Activated CD4-positive, alpha-beta memory T cell treated with anti-CD3 and anti-CD28 coated beads for 36 hours (primary cell): ENCODE measurements at places on chromosomes 6 and 20. TPM values are rescaled to one million over a fixed set of nuclear protein-coding genes. Genes with fewer than 3 reads are reported as not detected.

Gene RANBP9
- 63.7 TPM for total RNA-seq

DNA sequence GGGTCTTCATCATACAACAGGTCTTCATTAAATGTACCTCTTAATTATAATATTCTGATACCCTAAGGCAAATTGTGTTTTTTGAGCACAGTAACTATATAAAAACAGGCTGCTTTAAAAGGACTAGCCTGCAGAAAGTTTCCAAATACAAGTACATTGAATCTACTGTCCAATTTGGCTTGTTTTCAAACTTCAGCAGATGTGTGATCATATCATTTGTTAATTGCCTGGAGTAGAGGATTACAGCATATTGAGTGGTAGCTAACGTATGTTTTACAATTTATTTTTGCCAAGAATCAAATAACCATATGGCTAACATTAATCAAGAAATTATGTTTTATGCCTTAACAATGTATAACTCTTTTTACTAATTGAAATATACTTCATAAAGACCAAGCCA lies 12.6 kb downstream of the TINAG start:
- no peak for DNase-seq

DNA sequence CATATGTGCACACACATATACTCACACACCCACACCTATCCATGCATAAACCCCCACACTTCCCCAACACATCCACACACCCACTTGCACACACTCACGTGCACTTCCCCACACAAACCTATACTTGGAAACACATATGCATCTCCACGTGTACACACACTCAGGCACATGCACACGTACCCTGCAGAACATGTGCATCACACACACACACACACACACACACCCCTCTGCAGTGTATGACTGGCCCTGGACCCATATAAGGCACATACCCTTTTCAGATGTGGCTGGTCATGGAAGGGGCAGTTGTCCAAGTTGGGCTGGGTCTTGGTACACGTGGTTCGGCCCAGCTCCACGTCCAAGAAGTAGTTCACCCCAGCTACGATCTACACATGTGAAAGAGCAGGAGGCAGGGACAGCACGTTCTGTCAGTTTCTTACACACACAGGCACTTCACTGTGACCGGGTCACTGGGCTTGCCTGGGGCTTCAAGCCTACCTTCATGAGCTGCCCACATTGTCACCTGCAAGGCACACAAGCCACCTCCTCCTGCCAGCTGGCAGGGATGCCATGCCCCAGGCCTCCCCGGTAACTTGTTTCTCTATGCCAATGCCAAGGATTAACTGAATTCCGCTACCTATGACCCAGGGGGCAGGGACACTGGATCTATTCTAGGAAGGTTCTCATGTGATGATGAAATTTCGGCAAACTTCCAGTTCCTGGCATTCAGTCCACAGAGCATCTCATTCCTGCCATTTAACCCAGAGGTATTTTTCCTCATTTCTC lies 2.6 kb downstream of the CST3 start:
- no peak for DNase-seq

Gene ZNF165
- 3.7 TPM for total RNA-seq

Gene STMND1
- not detected for total RNA-seq

Gene SLC17A3
- 0.43 TPM for total RNA-seq

GRCh38 chr6:63926258-63926780 lies 290.7 kb downstream of the PHF3 start:
- no peak for DNase-seq

- DNase-seq, result no peak
Observed at GRCh38 chr20:2132461-2132901, 30.9 kb downstream of the STK35 start.

- no peak for DNase-seq
Observed at GRCh38 chr20:6302041-6302440, 179.2 kb upstream of the FERMT1 start.

- DNase-seq, result no peak
Observed at GRCh38 chr6:92559003-92559402, 860.4 kb downstream of the EPHA7 start.

Gene TFAP2A
- not detected for total RNA-seq

Gene RSPO3
- not detected for total RNA-seq

- no peak for DNase-seq
Observed at GRCh38 chr6:125095580-125096301, 57.8 kb upstream of the TPD52L1 start.

- DNase-seq, result no peak
Observed at GRCh38 chr20:48197066-48197465, 411.8 kb upstream of the SULF2 start.

Gene HS3ST5
- not detected for total RNA-seq

DNA sequence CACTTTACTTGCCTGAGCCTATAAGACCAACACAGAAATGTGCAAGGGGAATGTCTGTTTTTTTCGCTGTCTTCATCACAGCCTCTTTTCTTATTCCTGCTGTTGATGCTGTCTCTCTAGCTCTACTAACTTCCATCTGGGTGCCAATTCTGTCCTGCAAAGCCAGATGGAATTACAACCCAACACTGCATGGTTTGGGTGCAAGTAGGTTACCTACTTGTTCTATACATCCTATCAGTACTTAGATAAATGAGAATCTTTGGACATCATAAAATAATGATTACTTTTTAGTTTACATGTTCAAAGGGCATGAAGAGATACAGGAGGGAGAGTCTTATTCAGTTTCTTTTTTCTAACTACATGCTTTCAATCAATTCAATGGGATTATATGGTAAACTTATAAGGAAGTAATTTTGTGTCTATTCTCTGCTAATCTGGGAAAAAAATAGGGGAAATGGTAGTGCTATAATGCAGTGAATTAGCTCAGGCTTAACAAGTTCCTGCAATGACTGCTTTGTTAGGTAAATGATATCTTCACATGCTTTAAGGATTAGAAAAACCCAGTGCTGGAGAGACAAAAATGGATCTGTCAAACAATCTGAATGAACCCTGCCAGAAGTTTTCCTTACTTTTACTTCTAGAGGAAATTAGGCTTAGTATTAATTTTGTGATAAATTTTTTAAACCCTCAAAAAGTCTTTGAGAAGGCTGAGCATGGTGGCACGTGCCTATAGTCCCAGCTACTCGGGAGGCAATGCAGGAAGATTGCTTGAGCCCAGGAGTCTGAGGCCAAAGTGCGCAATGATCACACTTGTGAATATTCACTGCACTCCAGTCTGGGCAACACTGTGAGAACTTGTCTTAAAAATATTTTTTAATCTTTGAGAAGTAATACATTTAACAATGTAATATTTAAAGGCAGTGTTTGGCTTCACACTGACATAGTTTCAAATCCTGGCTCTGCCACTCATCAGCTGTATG lies 86.5 kb upstream of the E2F3 start:
- no peak for DNase-seq

DNA sequence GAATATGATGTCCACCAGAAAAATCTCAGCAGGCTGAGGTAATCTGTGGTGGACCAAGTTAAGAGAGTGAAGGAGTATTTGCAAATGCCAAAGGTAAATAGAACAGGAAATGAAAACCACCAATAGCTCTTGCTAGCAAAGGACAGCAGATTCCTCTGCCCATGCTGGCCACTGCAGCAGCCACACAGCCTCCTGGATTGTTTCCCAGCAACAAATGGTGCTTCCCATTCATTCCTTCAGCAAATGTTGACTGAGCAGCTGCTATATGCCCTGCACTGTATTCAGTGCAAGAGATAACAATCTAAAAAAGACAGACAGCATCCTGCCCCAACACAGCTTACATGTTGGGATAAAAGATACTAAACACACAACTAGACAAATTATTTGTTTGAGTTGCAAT lies 11.0 kb downstream of the ROS1 start:
- DNase-seq, result no peak

DNA sequence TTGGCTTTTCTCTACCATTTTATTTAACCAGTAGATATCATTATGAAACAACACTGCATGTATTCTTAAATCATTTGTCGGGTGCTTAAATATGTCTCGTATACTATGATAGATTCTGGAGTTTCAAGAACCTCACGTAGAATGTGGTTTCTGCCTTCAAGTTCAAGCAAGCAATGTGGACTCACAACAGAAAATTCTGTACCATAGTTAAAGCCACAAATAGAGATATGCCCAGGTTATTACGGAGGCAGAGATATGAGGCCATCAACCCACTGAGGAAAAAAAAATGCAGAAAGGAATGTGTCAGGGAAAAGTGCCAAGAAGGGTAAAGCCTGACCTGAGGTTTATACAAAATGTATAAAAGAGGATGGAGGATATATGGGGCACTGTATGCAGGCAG lies 109.9 kb downstream of the GFRAL start:
- no peak for DNase-seq

Gene FAXC
- total RNA-seq, result not detected

DNA sequence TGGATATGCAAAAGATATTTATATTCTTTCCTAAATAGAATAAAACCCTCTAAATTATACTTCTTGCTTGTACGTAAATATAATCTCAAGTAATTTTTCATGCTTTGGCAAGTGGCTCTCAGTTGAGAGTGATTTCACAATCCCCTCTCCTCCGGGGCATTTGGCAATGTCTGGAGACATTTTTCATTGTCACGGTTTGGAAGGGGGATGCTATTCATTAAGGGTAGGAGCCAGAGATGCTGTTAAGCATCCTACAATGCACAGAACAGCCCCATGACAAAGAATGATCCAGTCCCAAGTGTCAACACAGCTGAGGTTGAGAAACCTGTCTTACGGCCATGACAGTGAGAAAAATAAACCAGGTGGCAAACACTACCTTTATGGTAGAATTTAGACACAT lies 75.7 kb downstream of the AGPAT4 start:
- DNase-seq, result no peak

DNA sequence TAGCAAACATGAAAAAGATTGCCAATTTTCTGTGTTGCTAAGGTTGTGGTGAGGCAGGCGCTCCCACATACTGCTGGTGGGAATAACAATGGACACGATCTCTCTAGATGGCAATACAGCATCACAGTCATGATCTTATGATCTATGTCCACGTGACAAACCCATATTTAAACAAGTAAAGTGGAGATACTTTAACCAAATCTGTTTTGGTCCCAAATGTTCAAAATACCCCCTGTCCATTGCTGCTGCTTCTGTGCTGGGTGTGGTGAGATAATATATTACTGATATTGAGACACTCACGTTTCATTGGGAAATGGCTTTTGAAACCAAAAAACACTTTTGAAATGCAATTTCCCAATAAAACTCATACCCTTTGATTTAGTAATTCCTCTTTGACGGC lies 23.0 kb downstream of the SIRPD start:
- no peak for DNase-seq

Gene NHSL1
- total RNA-seq, result 0.95 TPM

DNA sequence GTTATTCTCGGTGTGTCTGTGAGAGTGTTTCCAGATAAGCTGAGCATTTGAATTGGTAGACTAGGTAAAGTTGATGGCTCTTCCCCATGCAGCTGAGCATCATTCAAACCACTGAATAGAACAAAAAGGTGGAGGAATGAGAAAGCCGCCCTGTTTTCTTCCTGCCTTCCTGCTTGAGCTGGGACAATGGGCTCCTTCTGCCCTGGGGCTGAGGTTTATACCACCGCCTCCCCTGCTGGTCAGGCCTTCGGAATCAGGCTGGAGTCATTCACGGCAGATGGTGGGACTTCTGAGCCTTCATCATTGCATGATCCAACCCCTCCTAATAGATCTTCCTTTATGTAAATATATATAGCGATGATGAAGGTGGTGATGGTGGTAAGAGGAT lies 124.9 kb downstream of the ANKRD60 start:
- DNase-seq, result no peak

Gene RBPJL
- total RNA-seq, result not detected

- DNase-seq, result no peak
Observed at GRCh38 chr20:63446216-63447024, 26.0 kb downstream of the KCNQ2 start.

Gene CPNE5
- total RNA-seq, result 1.5 TPM

Gene GPANK1
- total RNA-seq, result 31.6 TPM

DNA sequence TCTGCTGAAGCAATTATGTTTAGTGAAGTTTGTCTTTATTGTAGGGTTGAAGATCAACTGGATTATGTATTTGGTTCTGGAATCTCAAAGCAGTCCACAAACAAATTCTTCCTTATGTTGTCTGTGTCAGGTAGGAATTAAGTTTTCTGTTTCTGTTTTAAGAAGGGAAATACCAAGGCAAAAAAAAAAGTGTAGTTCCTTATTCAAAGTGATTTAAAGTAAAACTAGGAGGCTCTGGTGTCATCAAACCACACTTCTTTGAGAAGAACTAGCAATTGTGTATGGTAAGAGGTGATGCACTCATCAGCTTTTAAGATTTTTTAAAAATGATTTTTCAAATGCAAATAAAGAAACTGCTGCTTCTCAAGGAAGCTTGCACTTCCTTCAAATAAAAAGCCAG lies 1.9 kb downstream of the FAM135A start:
- DNase-seq, result no peak

Gene DCDC2
- not detected for total RNA-seq

Gene HEBP2
- 49.6 TPM for total RNA-seq

DNA sequence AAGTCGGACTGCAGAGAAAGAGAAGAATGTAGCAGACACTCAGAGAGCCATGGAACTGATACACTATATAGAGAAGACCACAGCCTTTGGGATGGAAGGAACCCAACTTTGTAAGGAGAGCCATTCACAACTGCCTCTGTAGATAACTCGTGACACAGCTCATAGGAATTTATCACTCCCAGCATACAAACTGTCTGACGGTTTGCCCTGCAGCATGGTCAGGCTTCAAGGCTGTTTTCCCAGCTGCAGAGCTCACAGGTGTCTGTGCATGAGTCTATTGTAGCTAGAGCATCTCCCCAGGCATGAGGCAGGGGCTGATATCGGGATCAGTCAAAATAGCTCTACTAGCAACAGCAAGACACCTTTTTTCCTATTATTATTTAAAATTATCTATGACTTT lies 130.5 kb upstream of the DTNBP1 start:
- DNase-seq, result no peak

DNA sequence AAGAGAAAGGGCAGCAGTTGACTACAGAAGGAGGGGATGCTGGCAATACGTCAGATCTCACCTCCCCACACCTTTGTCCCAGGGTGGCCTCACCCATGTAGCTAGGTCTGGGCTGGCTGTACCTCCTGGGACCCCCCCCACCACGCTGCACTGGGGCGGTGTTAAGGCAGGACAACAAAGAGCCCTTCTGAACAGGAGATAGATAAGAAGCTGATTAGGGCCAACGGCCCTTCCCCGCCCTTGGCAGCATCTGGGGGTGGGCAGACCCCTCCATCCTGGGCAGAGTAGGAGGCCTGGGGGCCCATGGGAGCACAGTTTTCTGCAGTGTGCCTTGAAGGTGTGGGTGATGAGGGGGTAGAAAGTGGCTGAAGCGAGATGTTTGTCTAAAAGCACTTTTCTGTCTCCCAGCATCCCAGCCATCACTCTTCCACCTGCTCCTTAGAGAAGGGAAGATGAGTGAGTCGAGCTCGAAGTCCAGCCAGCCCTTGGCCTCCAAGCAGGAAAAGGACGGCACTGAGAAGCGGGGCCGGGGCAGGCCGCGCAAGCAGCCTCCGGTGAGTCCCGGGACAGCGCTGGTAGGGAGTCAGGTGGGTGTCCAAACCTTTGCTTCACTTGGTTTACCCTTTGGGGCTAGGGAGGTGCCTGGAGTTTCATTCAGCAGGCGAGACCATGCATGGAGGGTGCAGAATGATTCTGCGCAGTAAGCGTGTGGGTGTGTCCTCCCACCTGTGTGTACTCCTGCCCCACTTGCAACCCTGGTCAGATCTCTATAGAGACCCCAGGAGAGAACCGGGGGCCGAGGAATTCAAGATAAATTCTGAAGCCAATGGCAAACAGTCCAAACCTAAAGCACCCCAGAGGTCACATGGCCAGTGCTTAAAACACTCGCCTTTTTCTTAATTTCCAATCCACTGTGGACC lies 3.9 kb downstream of the HMGA1 start:
- no peak for DNase-seq
